Stimulated activated CD4-positive, alpha-beta T cell treated with anti-CD3 and anti-CD28 coated beads, Interleukin-1b, Interleukin-23, amount 100 ng/mL, for 4 hours (primary cell): ENCODE measurements at places on chromosomes 4 and X.

DNA sequence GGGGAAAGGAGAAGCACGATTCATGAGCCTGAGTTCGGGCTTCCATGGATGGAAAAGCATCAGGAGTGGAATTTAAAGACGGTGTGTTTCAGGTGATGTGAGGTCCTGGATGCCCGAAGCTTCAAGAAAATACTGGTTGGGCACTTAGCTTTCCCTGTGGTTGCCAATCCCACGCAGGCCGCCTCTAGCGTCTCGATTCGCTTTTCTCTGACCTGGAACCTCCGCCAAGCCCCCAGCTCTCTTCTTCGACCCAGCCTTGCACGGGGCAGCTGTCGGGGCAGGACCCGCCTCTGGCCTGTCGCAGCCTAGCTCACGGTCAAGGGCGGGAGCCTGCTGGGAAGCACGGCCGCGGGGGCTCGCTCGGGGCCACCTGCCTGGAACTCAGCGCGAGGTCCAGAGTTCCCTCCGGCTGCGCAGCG is 308 bp upstream of the TLR2 start:
- no peak for DNase-seq

DNA sequence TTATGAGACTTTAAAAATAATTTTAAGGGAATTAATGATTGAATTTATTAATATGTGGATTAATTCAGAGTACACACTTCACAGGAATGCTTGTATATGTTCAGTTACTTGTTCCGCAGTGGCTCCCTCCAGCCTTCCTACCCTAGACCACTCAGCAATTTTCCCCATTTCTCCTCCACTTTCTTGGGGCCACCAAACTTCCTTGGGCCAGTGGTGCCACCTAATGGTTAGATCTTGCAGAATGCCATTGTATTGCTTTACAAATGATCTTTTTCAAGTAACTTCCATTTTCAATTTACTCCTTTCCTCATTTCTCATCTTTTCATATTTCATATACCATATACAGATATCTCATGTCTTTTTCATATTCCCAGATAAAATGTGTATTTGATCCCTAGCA is 3.6 kb upstream of the RNF175 start:
- DNase-seq = no peak

GRCh38 chr4:109094056-109094455 is 208.4 kb downstream of the COL25A1 start:
- no peak for DNase-seq

GRCh38 chr4:47639531-47639930 is 154.5 kb downstream of the ATP10D start:
- DNase-seq = no peak

- no peak for DNase-seq
These were observed 48.9 kb upstream of the GATB start for GRCh38 chr4:151809716-151810115.

GRCh38 chr4:32775049-32775448 is 2054.9 kb downstream of the PCDH7 start:
- DNase-seq = no peak

- no peak for DNase-seq
These were observed 197.1 kb downstream of the LRBA start for GRCh38 chr4:150817804-150818528.

DNA sequence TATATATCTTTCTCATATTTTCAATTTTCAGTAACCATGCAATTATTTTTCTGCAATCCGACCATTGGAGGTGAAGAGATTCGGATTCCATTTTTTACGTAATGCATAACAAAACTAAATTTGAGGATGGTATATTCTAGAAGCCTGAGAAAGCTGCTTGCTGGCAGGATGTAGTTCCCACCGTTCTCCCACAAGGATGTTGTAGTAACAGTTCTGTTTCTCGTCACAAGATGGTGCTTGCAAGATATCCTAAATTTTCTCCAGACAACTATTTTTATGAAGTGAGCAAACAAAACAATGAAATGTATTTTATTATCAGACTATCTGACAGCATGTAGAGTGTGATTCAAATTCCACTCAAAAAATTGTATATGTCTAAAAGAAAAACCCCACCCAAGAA is 10.7 kb downstream of the PWWP3B start:
- DNase-seq = no peak

- DNase-seq = no peak
These were observed 289.0 kb downstream of the STIM2 start for GRCh38 chr4:27149541-27150212.

DNA sequence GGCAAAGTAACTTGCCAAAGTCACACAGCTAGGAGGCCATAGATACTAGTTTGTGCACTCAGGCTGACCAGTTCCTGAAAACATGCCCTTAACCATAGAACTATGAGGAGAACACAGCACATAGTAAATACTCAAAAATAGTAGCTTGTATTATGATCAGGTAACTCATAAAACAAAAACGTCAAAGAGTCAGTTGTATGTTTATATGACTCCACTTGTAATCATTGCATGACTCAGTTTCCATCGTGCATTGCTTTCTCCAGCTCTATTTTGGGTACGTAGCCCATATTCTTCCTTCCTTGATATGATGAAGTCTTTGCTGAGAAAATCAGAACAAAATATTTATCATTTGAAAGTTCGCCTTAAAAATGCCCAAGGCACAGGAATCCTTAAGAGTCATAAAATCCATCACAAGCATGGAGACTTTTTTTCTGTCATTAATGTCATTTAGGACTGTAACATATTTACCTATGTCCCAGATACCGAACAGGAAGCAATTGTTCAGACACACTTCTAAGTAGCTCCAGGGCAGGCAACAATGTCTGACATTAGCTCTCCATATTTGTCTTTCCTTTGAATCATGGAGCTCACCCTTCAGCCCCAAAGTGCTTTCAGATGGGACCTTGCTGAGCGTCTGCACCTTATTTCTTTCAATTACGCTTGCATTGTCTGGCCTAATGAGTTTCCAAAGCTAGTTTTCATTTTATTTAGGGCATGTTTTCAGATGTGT is 11.2 kb upstream of the MID1 start:
- DNase-seq = no peak
